ENCODE measurements at places on chromosomes 6 and 20. TPM values are rescaled to one million over a fixed set of nuclear protein-coding genes. Genes with fewer than 3 reads are reported as not detected.

Gene EYS
- not detected for total RNA-seq

Gene TTLL9
- not detected for total RNA-seq

DNA sequence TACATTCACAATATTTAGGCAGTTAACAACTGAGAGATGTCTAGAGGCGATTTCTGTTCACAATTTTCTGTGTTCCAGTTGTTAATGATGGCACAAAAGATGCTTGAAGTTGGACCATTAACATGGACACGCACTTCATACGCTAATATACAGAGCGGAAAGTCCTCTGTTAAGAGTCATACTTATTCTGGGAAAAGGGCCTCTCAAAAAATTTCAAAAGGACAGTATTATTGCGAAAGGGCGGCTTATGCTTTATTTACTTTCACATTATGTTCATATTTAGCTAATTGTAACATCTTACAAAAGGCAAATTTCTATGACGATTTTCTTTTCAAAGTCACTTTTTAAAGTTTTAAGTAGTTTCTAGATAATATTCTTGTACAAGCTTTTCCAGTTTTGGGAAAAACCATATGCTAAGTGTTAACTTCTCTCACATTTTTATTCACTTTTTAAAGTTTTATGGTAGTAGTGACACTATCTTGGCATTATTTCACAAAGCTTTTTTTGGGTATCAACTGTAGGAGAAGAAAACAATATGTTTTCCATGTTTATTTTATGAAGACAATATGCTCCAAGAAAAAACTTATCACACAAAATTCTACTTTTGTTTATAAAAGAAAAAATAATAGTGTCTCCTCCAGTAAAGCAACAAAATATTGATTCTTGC lies 62.3 kb downstream of the MAP7 start:
- DNase-seq: no peak

DNA sequence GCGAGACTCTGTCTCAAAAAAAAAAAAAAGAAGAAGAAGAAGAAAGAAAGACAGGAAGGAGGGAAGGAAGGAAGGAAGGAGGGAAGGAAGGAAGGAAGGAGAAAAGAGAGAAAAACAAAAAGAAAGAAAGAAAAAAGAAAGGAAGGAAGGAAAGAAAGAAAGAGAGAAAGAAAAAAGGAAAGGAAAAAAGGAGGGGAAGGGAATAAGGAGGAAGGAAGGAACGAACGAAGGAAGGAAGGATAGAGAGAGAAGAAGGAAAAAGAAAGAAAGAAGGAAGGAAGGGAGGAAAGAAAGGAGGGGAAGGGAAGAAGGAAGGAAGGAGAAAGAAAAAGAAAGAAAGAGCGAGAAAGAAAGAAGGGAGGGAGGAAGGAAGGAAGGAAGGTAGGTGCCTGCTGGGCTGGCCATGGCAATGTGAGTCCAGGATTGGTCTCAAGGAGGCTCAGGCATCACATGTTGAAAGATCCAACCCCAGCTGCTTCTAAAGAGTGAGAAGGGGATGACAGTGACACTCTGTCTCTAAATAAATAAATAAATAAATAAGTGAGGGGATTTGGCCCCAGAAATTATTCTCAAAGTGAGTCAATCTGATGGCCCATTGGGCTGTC lies 24.3 kb upstream of the SRSF6 start:
- no peak for DNase-seq
